Glomerular endothelial cell (primary cell): ENCODE measurements at places on chromosomes 3 and 15. TPM values are rescaled to one million over a fixed set of nuclear protein-coding genes. Genes with fewer than 3 reads are reported as not detected.

Gene SPATA12
- 0.15 and 0.18 TPM in 2 replicates for total RNA-seq

Gene CELF6
- total RNA-seq = 0.05 and 1.5 TPM in 2 replicates

Gene CTXND1
- total RNA-seq = not detected in 2 replicates

Gene MST1R
- total RNA-seq = 0.10 and 0.18 TPM in 2 replicates

Gene DUOXA2
- total RNA-seq = not detected in 2 replicates

- DNase-seq = peak; percentile 42
These were observed 85.6 kb downstream of the TJP1 start for GRCh38 chr15:29736744-29737020.

DNA sequence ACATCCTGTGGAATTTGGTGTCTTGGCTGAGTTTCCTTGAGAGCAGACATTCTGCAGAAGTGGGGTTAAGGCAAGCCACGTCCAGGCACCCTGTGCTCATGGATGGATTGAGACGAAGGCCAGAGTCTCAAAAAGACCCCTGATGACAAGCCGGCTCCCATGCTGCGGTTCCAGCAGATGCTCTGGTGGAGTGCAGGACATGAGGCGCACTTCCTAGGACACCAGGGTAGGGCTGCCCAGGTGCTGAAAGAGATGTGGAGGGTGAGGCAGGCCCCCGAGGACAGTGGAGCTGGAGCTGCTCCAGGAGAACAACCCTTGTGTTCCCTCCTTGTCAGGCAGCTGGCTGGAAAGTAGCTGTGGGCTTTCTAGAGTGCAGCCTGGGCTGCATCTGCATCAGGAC is 81.0 kb downstream of the ASB7 start:
- DNase-seq = no peak

GRCh38 chr3:19547665-19548464 is 386.2 kb downstream of the EFHB start:
- DNase-seq = no peak

DNA sequence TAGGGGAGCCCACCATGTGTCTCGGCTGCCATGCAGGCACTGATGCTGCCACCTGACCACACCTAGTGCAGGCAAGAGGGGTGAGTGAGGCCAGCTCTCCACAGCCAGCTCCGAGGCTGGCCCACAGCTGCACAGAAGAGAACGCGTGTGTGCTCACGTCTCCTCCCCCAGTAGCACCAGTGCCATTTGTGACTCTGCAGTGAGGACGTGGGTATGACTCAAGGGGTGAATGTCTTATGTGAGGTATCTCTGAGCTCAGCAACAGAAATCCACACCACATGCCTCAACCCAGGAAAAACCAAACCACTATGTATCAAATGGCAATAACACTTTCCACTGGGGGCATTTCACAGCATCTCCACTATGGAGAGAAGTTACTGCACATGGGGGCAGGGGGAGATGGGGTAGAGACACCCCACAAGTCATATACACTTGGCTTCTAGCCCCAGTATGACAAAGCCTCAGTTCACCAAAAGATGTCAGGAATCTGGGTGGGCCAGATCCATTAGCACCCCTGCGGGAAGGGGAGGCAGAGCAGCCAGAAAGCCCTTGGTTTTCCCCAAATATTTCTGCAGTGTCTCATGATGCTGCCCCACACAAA is 87.6 kb downstream of the LRIG1 start:
- no peak for DNase-seq

DNA sequence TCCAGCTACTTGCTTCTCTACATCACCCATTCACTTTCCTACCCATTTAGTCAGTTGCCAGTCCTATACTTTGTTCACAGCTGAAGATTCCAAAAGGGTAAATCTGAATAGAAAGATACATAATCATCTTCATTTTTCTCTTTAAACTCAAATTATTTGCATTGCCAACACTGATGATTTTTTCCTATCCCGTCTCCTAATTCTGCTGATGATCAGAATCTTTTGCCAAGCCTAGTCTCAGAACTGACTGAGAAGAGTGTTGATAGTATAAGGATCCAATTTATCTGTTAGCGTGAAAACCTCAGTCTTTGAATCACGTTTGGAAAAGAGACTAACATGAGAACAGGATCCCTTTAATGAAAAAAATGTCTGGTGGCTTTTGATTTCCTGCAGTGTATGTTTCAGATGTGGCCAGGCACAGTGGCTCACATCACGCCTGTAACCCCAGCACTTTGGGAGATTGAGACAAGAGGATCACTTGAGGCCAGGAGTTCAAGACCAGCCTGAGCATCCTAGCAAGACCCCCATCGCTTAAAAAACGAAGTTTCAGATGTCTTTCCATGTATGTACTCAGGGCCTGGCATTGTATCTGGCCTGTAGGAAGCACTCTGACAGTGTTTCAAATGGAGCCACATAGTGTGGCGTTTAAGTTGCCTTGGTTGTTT is 169.4 kb downstream of the KLHL25 start:
- DNase-seq = no peak

DNA sequence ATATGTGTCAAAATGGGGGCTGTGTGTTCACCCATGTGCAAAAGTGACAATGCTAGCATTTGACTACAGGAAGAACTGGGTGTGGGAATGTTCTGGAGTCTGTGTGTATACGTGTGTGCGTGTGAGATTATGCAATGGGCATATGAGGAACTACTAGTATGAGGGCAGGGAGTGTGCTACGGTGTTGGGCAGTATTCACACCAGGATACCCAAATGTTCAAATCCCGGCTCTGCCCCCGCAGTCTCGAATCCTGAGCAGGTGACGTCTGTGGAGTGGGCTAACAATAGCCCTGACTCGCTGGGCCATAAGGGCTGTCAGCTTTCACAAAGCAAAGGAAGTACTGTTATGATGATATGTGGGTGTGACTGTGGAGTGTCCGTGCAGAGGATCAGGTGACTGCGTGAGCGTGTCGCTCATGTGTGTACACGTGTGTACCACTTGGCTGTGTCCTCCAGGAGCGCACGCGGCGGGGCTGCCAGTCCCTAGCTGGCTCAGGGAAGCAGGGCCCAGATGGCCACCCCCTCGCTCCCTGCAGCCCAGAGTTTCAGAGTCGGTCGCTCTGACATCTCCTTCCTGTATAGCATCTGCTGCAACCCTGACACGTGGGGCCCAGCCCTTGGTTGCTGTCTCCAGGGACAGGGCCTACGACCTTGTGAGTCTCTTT is 27.2 kb downstream of the IQSEC1 start:
- no peak for DNase-seq

- DNase-seq = no peak
These were observed 13.4 kb downstream of the DHFR2 start for GRCh38 chr3:94049267-94049666.

GRCh38 chr3:178195824-178196223 is 340.4 kb upstream of the KCNMB2 start:
- no peak for DNase-seq

GRCh38 chr3:171860830-171861535 is 17.8 kb downstream of the TMEM212 start:
- peak; percentile 97 for DNase-seq

- DNase-seq = no peak
These were observed 29.9 kb downstream of the IGSF10 start for GRCh38 chr3:151430821-151431484.

DNA sequence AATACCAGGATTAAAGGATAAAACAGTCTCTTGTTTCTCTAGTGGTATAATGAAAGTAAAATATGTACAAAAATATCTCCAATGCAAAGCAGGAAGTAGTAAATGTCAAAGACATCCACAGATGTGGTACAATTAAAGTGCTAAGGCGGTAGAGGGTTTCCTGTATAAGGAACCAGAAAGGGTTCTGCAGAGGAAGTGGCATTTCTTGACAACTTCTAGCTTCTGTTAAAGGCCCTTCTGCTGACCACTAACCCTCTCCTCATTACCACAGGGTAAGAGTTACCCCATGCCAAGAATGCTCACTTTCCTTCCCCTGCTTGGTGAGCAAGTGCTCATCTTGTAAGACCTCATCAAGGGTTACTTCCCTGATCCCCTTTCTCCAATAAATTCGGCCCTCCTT is 883.6 kb upstream of the NR2F2 start:
- no peak for DNase-seq

DNA sequence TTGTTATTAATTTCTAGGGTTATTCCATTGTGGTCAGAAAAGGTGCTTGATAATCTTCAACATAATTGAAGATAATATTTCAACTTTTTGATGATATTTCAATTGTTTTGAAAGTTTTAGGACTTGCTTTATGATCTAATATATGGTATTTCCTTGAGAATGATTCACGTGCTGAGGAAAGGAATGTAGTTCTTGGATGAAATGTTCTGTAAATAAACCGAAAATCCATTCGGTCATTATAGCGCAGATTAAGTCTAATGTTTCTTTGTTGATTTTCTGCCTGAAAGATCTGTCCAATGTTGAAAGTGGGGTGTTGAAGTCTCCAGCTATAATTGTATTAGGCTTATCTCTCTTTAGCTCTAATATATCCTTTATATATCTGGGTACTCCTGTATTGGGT is 617.5 kb upstream of the NECTIN3 start:
- DNase-seq = no peak

- DNase-seq = no peak
These were observed 142.9 kb upstream of the NR2F2 start for GRCh38 chr15:96187341-96188305.
